ENCODE measurements at places on chromosomes 12 and 14. TPM values are rescaled to one million over a fixed set of nuclear protein-coding genes. Genes with fewer than 3 reads are reported as not detected.

The DLGAP5 gene
- 24.3 TPM for total RNA-seq

The FOXM1 gene
- 9.3 TPM for total RNA-seq

The CLEC6A gene
- total RNA-seq: not detected

The SLC41A2 gene
- total RNA-seq: 9.6 TPM

The ALG10B gene
- 1.8 TPM for total RNA-seq

The BCL11B gene
- total RNA-seq: not detected

The KLRC2 gene
- not detected for total RNA-seq

The ADCY6 gene
- total RNA-seq: 126 TPM

The AICDA gene
- total RNA-seq: not detected

The TBC1D30 gene
- 0.53 TPM for total RNA-seq

Measured in aortic smooth muscle cell (primary cell).